ENCODE measurements at places on chromosomes 2 and 18.

DNA sequence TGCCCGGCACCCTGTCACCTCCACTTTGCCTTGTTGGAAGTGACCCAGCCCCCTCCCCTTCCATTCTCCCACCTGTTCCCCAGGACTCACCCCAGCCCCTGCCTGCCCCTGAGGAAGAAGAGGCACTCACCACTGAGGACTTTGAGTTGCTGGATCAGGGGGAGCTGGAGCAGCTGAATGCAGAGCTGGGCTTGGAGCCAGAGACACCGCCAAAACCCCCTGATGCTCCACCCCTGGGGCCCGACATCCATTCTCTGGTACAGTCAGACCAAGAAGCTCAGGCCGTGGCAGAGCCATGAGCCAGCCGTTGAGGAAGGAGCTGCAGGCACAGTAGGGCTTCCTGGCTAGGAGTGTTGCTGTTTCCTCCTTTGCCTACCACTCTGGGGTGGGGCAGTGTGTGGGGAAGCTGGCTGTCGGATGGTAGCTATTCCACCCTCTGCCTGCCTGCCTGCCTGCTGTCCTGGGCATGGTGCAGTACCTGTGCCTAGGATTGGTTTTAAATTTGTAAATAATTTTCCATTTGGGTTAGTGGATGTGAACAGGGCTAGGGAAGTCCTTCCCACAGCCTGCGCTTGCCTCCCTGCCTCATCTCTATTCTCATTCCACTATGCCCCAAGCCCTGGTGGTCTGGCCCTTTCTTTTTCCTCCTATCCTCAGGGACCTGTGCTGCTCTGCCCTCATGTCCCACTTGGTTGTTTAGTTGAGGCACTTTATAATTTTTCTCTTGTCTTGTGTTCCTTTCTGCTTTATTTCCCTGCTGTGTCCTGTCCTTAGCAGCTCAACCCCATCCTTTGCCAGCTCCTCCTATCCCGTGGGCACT, 4.5 kb downstream of the RETREG2 start:
- no peak for DNase-seq

- DNase-seq: no peak
These were observed 60.8 kb downstream of the RBM43 start for GRCh38 chr2:151200844-151201243.

GRCh38 chr2:119306196-119306590, 60.4 kb downstream of the C2orf76 start:
- DNase-seq: no peak

DNA sequence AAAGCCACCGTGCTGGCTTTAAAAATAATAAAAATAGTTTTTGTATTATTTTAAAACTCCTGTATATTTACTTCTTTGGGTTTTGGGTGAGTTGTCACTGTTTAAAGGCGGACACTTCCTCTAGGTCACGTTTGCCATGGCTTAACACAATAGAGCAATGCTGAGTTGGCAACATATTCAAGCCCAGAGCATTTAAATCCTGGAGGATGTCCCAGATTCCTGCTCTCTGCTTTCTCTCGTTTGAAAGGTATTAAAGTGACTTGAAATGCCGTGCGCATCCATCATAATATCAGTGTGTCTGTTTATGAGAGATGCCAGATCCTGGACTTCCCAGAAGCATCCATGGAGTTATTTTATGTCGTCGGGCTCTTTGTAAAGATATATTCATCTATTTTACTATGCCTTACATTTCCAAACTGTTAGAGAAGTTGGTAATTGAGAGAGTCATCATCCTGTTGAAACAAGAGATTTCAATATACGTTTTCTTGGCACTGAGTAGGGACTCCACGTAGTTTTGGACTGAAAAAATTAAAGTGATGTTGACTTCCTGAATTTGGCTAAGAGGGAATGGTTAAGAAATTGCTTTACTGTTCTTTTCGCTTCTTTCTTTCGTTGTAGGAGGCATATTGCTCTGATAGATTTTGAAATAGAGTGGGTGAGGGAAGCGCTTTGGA, 150.6 kb downstream of the ZNF236 start:
- DNase-seq: no peak

- DNase-seq: no peak
These were observed 195.9 kb upstream of the CYRIA start for GRCh38 chr2:16861530-16861929.

- no peak for DNase-seq
These were observed 92.4 kb downstream of the NCK2 start for GRCh38 chr2:105836840-105837692.

DNA sequence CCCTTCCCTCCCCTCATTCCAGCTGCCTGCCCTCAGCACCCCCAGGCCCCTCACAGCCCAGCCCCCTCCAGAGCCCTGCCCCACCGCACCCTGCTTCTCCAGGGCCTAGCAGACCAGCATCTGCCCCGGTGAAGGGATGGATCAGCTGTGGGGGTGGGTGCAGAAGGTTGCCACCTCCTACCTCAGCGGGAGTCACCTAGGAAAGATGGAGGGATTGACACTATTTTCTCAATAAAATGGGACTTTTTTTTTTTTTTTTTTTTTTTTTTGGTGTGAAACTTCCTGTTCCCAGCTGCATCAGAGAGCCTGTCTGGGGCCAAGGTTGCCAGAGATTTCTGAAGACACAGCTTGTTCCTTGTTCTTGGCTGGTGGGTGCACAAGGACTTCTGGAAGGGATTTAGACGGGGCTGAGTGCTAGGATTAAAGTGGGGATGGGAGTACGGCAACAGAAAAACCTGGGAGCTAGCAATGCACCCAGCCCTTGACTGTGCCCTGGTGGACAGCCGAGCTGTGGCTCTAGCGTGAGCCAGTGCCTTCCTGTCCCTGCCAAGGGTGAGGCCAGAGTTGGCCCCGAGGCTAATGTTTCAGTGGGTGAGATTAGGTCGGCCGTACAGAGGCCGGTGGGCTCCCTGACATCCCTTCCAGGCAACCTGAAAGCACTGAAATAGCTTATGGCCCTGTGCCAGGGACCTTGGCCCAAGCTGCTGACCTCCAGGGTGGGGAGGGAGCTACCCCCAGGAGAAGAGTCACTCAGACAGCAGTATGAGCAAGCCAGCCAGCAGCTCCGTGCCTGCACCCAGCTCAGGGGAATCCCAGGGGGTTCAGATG, 4.6 kb downstream of the B3GNT7 start:
- no peak for DNase-seq

DNA sequence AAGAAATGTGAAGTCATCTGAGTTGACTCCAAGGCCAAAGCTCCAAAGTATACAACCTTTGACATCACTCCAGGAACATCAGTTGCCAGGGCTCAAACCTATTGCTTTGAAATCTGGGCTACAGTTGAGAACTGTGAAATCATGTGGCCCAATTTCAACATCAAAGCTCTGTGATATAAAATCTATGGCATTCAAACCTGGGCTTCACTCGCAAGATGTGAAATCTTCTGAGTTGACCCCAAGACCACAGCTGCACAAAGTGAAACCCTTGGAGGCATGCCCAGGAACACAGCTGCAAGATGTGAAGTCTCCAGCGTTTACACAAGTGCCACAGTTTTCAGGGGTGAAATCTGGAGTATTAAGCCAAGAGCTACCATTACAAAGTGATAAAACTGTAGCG, 9.4 kb upstream of the ZNF512 start:
- no peak for DNase-seq

DNA sequence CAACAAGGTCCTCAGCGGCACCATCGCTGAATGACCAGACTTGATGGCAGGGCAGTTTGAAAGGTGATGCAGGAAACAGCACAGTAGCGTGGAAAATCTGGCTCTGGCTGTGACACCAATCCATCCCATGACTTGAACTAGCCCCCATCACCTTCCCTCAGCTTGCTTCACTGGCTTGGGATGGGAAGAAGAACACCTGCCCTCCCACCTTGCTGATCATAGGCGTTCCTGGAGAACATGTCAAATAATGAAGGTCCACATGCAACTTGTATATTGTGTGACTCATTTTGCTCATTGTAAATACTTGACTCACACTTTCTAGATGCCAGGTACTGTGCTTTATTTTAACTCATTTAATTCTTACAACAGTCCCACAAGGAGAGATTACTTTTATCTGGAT, 292.4 kb upstream of the SPRED2 start:
- DNase-seq: no peak

DNA sequence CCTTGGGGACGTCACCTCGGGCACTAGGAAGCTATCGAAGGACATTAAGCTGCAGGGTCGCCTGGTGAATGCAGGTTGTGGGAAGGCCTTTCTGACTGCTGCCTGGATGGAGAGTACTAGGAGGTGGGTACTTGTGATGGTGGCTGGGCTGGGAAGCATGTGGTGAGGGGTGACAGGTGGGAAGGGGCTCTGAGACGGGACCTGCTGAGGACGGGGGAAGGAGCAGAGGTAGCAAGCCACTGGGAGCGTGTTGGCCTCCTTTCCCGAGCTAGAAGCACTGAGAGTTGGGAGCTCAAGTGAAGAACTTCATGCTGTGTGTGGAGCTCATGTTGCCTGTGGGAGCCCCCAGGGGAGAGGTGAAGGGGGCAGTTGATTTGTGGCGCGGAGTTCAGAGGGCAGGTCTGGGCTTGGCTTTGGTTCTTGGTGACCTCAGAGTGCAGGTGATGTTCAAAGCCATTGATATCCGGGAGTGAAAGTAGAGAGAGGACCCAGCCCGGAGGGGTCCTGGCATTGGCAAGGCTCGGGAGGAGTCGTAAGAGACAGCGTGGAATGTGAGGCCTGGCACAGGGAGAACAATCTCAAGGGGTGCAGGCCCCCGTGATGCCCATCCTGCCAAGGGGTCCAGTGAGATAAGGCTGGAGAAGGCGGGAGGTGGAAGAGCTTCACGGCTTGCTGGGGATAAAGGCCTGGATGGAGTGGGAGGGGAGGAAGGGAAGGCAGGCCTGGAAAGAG, 13.2 kb downstream of the MROH2A start:
- DNase-seq: no peak

DNA sequence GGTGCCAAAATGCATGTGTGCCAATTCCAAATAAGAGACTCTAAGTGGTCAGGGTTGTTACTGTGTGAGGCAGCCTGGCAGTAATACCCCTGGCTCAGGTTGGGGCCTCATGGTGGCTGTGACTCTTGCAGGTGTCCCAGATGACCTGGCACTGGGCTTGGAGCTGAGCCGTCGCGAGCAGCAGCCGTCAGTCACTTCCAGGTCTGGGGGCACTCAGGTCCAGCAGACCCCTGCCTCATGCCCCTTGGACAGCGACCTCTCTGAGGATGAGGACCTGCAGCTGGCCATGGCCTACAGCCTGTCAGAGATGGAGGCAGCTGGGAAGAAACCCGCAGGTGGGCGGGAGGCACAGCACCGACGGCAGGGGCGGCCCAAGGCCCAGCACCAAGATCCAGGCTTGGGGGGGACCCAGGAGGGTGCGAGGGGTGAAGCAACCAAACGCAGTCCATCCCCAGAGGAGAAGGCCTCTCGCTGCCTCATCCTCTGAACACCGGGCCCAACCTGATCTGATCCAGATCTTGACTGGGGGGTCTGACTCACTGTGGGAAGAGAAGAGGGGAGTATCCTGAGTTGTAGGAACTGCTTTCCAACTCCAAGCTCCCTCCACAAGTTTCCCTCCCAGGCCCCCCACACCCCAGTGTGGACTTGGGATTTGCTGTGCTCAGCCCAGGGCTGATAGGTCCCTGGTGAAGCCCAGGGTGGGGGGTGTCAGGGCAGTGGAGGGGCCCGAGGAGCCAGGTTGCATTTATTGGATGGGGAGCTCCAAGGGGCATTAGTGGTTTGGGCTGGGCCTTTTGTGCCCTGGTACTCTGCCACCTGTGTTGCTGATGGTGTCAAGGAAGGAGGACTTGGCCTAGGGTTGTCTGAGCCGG, 5.6 kb downstream of the DNAJB2 start:
- no peak for DNase-seq

- no peak for DNase-seq
These were observed 37.8 kb upstream of the OLA1 start for GRCh38 chr2:174286172-174286571.

- DNase-seq: no peak
These were observed 704.0 kb downstream of the RNF144A start for GRCh38 chr2:7621018-7621814.

GRCh38 chr2:231183851-231184250, 14.6 kb upstream of the ARMC9 start:
- DNase-seq: no peak

- DNase-seq: no peak
These were observed 1184.9 kb upstream of the ACVR2A start for GRCh38 chr2:146659976-146660375.

- no peak for DNase-seq
These were observed 79.9 kb upstream of the FAM237A start for GRCh38 chr2:206562375-206562774.

- DNase-seq: no peak
These were observed 14.3 kb downstream of the HTR2B start for GRCh38 chr2:231110551-231110950.

GRCh38 chr18:23228102-23229061, 93.1 kb downstream of the CABLES1 start:
- DNase-seq: no peak

GRCh38 chr2:214895469-214895868, 86.0 kb upstream of the BARD1 start:
- no peak for DNase-seq

GRCh38 chr2:224982910-224983711, 59.2 kb downstream of the DOCK10 start:
- DNase-seq: no peak

DNA sequence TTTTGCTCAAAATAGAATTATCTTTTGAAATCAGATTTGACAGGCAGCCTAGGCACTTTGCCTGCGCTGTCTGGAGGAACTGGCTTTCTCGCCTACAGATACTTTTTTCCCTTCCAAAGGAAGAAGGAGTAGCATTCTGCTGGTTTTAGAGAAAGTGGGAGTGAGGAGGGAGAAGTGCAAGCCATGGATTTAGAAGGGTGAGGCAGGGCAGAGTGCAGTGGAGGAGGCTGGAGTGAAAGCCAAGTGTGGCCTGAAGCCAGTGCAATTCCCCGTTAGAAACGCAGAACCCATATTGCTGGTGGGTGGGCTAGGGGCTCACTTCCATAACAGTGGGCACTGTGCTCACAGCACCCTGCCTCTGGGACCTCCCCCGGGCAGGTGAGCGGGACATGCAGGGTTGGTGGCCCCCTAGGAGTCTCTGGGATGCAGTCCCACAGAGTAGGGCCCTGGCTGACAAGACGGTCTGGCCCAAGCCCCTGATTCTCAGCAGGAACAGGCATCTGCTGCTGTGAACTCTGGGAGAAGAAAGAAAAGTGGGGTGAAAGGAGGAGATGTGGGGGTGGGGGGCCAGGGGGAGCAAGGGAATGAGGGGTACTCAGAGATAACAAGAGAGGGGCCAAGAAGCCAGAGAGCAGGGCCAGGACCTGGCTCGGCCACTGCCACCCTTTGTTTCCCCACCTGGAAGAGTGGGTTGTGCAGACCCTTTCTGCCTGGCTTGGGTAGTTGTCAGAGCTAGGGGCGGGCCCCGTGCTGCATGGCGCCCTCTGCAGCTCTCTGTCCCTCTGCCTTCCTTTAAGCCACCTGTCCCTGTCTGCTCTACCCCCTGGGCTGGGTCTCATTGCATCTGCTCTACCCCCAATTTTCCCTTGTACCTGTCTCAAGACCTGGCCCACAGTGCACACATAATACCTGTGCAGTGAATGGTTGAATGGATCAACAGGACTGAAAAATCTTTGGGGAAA, 273.5 kb upstream of the HS6ST1 start:
- no peak for DNase-seq

All from AG09319 (cell line).